ENCODE measurements at places on chromosomes 4 and X.

DNA sequence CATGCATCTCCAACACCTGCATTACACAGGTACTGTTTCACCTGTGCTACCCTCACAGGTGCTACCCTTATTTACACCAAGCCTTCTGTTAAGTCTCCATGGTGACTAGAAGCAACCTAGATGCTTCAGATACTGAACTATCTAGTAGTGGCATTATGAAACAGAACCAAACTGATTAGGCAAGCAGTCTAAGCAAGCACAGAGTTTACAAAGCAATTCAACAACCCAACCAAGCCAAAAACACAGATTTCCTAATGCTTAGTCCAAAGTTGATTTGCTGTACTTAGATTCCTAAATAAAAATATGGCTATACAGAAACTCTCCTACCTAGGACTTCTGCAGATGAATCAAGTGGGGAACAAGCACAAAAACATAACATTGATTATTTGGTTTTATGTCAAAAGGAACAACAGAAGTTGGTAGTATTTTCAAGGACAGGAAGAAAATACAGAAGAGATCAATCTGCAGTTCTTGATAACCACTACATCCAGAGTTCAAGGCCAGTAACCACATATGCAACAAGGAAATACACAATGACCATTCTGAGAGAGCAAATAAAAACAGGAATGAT is 3.2 kb downstream of the TAPT1 start:
- DNase-seq, result no peak

GRCh38 chrX:39821709-39822095 is 276.1 kb downstream of the BCOR start:
- DNase-seq, result no peak

GRCh38 chr4:56505269-56506130 is at the start of gene ARL9:
ARL9 (plus strand) TSS chr4:56505791; CDS start chr4:56505863, 72 bp downstream.
- DNase-seq, result peak; percentile 57

DNA sequence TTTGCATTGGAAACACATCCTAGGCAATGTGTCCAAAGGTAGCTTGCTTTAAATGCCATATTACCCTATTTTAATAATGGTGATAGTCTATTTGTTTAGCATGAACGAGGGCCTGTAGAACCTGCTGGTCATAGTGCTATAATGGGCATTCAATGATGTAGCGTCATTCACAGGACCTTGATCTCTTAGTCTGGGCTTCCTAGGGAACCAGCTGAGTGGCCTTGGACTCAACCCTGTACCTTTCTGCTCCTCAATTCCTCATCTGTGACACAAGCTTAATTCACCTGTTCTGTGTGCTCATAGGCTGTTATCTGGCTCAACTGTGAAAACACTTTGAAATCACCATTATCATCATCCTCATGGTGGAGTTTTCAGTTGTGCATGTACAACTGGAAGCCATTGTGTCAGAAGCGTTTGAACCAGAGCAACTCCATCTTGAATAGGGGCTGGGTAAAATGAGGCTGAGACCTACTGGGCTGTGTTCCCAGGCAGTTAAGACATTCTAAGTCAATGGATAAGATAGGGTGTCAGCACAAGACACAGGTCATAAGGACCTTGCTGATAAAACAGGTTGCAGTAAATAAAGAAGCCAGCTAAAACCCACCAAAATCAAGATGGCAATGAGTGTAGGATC is 346.8 kb upstream of the KLF3 start:
- DNase-seq, result no peak

DNA sequence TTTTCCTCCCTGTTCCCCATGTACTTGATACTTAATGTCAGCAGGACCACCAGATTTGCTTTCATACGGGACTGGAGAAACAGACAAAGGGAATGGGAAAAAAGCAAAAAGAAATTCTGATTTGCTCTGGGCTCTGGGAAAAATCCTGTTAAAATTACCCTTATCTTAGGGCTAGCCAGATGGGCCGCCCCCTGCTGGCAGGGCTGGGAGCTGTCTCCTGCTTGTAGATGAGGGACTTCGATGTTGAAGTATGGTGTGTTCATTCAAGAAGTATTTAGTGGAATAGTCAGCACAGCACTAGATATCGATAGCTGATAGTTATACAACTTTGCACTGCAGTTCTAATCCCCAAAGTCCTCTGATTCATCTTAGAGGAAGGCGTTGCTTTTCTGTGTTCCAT is 45.8 kb downstream of the BCORL1 start:
- DNase-seq, result no peak

GRCh38 chrX:10482261-10482660 is 138.1 kb downstream of the MID1 start:
- DNase-seq, result no peak

DNA sequence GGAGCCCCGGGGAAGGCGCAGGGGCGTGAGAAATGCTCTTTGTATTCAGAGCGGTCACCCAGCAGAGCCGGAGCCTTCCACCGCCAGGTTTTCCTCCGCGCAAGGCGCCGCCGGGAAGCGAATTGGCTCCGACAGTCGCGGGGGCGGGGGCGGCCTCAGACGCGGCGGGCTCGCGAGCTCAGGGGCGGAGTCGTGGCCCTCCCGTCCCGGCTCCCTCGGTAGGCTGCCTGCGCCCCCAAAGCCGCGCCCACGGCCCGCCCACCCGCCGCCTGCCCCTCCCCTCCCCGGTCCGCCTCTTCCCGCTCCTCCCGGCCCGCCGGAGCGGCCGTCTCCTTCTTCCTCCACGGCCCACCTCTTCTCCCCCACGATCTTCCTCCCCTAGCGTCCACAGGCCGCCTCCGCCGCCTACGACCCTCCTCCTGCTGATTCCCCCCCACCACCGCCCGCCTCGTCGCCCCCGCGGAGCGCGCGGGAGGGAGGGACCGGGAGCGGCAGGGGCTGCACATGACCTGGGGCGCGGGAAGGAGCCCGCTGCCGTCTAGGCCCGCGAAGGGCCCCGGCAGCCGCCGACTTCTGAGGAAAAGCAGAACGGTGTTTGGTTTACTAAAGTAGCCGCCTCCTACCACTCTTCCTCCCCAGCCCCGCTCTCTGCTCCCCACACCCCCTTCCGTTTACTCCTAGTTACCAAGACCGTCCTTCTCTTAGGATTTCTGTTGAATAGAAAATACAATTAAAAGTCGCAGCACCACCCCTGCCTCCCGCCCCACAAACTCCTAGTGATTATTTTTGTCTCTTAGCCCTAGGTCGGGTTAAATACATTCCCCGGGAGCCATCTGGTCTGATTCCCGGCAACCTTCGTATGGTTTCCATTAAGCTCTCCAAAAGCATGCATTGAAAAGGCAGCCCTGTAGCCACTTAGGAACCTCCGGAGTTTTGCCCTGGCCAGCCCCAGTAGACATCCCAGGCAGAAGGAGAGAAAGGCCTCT is 53.2 kb downstream of the C4orf51 start:
- peak; percentile 72 for DNase-seq
